Left ventricle myocardium inferior (tissue), 1 donor: ENCODE measurements at places on chromosomes 13 and 19.

GRCh38 chr13:63190219-63190618 lies 1774.6 kb upstream of the PCDH20 start:
- no peaks in the 10 kb centered on the region for H3K27me3 ChIP-seq
- no peak overlapping the region for H3K4me3 ChIP-seq
- no peaks in the 10 kb centered on the region for H3K36me3 ChIP-seq
- no peak for DNase-seq
- no peaks in the 10 kb centered on the region for H3K4me1 ChIP-seq

DNA sequence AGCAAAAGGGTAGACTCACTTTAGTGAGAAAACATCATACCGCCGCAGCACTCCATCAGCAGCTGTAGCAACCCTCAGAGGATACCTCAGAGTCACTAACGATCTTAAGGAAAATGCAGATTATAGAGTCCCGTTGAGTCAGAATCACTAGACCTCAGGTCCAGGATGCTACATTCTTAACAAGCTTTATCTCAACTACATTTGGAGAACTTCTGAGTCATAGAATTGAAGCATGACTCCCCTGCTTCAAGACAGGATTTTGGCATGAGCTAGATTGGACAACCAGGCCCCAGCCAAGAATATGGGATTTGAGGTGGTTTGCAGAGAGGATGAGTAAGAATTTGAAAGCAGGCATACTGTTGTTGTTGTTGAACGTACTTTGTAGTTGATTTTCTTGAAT lies 118.9 kb upstream of the UBL3 start:
- no peak overlapping the region for H3K27ac ChIP-seq
- no peaks in the 10 kb centered on the region for H3K36me3 ChIP-seq
- H3K27me3 ChIP-seq: no peaks in the 10 kb centered on the region
- DNase-seq: no peak
- H3K4me1 ChIP-seq: no peaks in the 10 kb centered on the region

- H3K4me1 ChIP-seq: peaks cover 52% of the 10 kb centered on the region
- H3K36me3 ChIP-seq: no peaks in the 10 kb centered on the region
- no peaks in the 10 kb centered on the region for H3K27me3 ChIP-seq
- DNase-seq: no peak
- H3K27ac ChIP-seq: peak within 1 kb of the TSS; percentile 99
Observed at GRCh38 chr19:1941146-1942077, at the start of gene CSNK1G2. Gene CSNK1G2 (plus strand): TSS chr19:1941172. CDS start chr19:1969773, 28,601 bp downstream.

DNA sequence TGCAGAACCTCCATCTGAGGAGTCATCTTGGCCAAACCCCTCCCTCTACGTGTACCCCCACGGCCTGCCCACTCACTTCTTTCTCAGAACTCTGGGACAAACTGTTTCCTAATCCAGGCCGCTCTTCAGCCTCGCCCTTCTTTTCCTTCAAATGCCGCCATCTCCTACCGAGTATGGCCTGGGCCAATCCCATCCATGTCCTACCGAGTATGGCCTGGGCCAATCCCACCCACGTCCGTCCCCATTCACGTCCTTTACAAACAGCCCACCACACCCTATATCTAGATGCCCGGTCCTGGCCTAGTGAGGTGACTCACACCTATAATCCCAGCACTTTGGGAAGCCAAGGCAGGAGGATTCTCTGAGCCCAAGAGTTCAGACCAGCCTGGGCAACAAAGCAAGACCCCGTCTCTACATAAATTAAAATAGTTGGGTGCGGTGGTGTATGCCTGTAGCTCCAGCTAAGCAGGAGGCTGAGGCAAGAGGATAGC lies 1.1 kb downstream of the TMEM160 start:
- no peaks in the 10 kb centered on the region for H3K36me3 ChIP-seq
- H3K4me1 ChIP-seq: peaks cover 15% of the 10 kb centered on the region
- peak overlapping the region; percentile 89 for H3K27ac ChIP-seq
- H3K4me3 ChIP-seq: peak overlapping the region; percentile 95

DNA sequence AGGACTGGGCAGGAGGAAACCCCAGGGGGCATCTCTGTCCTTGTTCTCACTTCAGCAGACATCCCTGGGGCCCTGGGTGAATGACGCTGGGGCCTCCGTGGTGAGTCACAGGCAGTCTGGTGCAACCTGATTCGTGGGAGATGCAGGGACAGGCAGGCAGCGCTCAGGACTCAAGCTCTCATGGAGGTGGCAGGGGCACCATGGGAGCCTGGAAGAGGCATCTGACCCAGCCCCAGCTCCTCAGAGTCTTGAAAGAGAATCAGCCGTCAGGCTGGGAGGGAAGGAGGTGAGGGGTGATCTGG lies 14.0 kb upstream of the PTOV1 start:
- peaks cover 6% of the 10 kb centered on the region for H3K4me1 ChIP-seq
- H3K27ac ChIP-seq: no peak overlapping the region
- H3K4me3 ChIP-seq: no peak overlapping the region
- DNase-seq: no peak
- peaks cover 79% of the 10 kb centered on the region for H3K36me3 ChIP-seq
- no peaks in the 10 kb centered on the region for H3K27me3 ChIP-seq

DNA sequence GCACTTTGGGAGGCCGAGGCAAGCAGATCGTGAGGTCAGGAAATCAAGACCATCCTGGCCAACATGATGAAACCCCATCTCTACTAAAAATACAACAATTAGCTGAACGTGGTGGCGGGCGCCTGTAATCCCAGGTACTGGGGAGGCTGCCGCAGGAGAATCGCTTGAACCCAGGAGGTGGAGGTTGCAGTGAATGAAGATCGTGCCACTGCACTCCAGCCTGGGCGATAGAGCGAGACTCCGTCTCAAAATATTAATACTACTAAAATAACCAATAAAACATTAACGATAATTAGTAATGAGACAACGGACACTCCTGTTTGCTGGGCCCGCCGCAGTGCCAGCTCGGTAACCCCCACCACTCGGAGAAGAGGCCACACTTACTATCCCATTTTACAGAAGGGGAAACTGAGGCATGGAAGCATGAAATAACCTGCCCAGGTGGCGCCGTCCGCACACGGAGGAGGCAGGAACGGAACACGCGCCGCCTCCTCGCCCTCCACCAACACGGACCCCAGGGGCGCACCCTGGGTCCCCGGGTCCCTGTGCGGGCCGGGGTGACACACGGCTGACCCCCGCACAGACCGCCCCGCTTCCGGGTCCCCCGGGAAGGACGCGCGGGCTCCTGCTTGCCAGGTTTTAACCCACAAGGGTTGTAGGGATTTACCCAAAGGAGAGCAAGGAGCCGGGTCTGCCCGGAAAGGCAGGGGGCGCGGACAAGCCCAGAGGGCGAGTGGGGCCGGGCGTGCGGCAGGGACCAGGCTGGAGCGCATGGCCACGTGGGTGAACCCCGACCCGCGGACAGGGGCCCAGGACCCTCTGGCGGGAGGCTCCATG lies 1.6 kb downstream of the R3HDM4 start:
- no peak overlapping the region for H3K27ac ChIP-seq
- H3K4me3 ChIP-seq: no peak overlapping the region
- no peaks in the 10 kb centered on the region for H3K36me3 ChIP-seq
- H3K4me1 ChIP-seq: peaks cover 17% of the 10 kb centered on the region
- no peak for DNase-seq
- H3K27me3 ChIP-seq: peaks cover 4% of the 10 kb centered on the region

GRCh38 chr13:92896842-92897241 lies 329.8 kb upstream of the GPC6 start:
- no peaks in the 10 kb centered on the region for H3K27me3 ChIP-seq
- no peaks in the 10 kb centered on the region for H3K36me3 ChIP-seq
- H3K4me3 ChIP-seq: no peak overlapping the region
- H3K27ac ChIP-seq: no peak overlapping the region
- H3K4me1 ChIP-seq: no peaks in the 10 kb centered on the region
